ENCODE measurements at places on chromosomes 12 and 14.

DNA sequence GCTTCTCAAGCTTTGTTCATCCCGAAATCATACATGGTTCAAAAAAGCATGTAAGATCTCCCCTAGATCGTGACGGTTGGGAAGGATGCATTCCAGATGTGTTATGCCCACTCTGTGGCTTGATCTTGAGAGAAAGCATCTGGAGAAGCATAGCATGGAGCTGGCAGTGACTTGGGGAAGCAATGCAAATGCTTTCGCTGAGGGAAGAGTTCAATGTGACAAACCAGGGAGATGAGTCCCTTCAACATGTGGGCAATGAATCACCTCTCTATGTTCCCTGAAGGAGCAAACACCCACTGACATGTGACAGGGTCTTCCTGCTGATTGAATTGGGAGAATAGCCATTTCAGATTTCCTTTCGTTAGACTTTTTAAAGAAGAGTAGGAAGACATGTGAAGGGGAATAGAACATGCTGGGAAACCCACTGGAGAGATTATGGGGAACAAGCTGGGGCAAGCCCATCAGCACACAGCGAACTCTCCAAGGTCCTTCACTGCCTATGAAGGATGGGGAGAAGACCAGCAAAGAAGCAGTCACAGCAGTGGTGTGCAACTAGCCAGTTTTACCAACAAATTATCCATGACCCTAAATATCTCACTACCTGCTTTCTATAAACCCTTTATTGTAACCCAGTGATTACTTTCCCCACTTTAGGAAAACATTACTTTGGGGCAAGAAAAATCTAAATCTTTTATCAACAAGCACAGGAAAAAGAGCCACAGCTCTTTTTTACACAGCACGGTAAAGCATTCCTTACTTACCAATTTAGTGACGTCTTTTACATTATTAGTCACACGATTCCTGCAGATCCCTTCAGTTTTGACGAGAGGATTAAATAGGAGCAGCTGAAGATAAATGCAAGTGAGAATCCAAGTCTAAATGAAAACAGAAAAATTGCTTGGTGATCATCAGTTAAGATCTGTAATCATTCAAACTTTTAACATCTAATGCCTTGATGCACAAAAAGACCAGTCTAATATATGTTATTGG is 35.0 kb downstream of the KITLG start:
- no peak for DNase-seq

GRCh38 chr12:122199484-122200355 is 3.8 kb upstream of the B3GNT4 start:
- no peak for DNase-seq

- DNase-seq: no peak
These were observed 115.3 kb downstream of the TRMT5 start for GRCh38 chr14:60865378-60866127.

- no peak for DNase-seq
These were observed 69.7 kb upstream of the SLC38A2 start for GRCh38 chr12:46442239-46442638.

DNA sequence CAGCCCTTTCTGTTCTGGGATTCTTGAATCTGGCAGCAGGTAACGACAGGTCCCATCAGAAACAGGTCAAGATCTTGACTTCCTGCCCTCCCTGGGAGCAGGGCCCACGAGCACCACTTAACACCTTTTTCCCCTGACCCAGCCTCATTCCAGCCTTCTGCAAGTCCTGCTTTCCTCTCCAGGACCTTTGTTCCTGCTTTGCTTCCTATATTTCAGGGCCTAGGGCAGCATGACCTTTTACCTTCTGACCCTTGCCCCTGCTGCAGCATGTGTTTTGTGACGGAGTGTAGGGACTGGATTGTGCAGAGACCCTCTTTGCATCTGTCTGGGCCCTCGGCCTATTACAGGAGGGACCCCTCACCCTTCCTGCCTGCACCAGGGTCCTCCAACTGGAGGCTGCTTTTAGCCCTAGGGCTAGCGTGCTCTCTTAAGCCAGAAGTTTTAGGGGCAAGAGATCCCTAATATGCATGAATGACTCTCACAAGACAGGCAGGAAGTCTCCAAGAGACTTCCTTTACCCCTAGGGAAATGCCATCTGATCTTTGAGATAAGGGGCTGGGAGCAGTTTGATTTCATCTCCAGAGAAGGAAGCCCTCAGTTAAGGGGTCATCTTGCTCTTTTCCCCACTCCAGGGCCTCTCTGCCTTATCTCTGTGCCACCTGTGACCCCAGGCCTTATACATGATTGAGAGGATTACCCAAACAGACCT is 209.4 kb upstream of the BCL2L14 start:
- DNase-seq: no peak

- no peak for DNase-seq
These were observed 14.0 kb upstream of the C12orf71 start for GRCh38 chr12:27096420-27096819.

- DNase-seq: no peak
These were observed 125.0 kb downstream of the PTPN11 start for GRCh38 chr12:112543751-112544150.

DNA sequence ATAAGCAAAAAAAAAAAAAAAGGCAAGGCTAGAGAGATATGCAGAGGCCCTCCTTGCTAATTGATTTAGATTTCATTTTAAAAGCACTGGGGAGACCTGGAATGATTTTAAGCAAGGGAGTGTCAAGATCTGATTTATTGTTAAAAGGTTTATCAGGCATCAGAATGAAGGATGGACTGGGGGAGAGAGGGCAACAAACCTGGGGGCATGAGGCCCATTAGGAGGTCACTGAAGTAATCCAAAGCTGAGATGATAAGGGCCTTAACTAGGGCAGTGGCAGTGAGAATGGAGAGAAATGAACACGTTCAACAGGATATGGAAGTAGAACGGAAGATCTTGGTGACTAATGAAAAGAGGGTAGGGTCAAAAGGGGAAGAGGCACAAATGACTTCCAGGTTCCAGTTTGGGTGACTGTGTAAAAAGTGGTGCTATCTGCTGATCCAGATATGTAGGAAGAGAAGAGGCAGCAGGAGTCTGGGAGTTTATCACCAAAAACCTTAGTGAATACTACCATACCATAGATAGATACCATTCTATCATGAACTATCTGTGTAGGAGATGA is 24.0 kb downstream of the KITLG start:
- DNase-seq: no peak

DNA sequence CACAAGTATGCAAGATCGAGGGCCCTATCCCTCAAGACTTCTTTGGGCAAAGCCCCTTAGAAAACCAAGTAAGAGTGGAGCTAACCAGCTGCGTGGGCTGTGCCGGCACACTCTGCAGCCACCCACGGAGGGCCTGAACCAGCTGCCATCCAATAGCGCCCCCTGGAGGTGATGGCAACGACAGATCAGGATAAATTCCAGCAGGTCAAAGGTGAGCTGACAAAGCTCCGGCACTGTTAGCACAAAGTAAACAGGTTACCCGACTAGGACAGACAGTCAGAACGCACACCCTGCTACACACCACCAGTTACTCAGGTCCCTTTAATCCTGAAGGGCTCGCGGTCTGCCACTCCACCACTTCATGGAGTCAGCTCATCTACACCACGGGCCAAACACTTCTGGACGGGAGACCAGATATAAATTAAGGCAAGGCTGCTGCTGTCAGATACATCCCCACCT is 4.9 kb downstream of the ZBTB39 start:
- peak; percentile 74 for DNase-seq

DNA sequence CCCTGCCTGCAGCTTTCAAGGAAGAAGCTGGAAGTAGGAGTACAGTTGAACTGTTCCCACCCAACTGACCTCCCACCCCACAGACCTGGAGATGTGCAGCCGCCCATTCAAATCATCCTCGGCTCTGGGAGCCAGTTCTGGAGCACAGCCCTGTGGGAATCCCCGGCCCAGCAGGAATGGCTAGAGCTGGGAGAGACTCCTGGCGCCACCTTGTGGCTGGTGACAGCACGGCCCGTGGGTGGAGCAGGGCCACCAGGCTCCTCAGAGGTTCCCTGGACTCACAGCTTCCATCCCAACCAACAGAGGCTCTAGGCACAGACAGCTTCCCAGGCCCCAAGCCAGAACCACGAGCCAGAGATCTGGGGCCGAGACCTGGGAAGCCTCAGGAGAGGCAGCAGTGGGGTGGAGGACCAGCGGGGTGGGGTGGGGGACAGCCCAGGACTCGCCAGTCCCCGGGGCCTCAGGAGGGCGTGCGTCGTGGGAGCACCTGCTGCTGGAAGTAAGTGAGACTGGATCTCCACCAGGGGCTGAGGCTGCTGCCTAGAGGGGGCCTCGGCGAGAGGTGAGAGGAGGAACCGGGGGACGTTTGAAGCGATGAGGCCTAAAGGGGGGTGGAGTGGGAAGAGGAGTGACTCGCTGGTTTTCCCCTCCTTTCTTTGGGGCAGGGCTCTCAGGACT is 43.4 kb downstream of the RNF34 start:
- DNase-seq: peak; percentile 76

DNA sequence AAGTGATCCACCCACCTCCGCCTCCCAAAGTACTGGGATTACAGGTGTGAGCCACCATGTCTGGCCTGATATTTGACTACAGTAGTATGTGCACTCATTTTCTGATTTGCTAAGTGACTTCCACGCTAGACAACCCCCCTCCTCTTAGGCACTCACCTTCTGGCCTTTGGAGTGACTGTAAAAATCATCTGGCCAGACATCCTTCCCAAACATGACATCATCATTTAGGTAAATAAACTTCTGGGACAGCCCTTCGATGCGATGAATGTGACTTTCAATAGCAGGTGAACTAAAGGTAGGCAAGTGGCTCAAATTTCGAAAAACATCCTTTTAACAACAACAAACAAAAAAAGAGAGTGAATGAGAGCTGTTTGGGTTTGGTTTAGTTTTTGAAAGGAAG is 30.6 kb upstream of the SYCP3 start:
- no peak for DNase-seq

GRCh38 chr14:53850714-53851296 is 105.8 kb downstream of the BMP4 start:
- no peak for DNase-seq

DNA sequence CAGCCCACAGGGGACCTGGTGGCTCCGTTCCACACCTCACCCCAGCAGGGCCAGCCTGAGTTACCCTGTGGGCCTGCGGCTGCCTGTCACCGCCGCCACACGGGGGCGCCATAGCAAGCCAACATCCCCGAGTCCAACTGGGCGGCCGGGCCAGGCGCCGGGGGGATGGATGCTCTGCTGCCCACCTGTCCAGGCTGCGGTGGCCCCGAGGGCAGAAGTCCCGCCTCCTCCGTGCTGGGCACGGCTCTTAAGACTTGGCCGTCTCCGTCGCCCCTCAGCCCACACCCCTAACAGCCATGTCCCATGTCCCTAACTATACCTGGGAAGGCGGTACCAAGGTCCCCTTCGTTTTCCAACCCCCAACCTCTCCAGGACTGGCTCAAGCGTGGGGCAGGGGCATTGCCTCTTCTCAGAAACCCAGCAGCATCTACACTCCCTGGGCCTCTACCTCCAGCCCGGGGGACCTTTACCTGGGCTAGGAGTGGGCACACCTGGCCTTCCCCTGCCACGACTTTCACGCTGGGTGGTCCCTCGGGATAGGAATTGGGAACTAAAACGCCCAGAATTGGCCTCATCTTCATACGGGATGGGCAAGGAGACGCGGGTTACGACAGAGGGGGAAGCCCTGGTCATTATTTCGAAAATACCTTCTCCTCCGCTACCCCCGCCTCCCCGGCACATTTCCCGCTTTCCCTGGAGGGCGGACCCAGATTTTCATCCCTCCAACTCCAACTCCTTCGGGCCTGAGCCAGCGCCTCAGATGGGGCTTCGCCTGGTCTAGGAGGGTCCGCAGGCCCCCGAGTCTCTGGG is 1.1 kb upstream of the CYP46A1 start:
- DNase-seq: peak; percentile 83

DNA sequence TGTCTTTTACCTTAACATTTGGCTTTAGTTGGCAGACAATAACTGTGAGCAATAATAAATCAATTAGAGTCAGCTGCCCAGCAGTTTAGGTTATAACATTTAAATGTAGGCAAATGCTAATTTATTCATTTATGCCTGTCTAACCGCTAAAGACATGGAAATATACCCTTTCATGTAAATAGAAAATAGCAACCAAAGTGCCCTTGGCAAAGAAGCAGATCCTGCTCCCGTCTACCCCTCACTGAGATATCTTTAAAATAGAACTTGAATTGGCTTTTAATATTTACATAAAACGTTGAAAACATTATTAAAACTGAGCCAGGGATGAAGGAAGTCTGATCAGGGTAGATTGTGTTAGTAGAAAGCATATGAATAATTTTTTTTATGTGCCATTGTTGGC is 67.3 kb downstream of the ATP23 start:
- no peak for DNase-seq

DNA sequence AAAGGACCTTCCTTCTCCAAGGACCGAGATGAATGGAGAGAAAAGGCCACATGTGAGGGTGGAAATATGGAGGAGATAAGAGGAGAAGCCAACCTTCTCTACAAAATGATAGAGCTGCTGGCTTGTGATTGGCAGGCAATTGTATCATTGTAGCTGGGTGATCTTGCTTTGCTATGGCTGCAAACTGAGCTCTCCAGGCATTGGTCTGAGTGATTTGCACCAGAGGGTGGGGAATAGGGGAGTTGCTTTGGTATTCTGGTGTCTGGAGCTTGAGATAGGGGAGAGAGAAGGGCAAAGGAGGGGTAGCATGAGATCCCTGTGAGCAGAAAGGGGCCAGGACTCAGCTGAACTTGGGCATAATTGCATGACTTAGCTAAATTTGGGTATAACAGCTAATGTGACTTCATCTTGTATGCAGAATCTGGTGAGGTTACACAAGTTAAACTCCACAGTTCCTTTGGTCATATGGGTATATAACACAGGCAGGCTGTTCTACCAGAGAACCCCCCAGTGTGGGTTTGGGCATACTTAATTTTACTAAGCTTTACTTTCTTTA is 72.0 kb downstream of the FOS start:
- no peak for DNase-seq

- no peak for DNase-seq
These were observed 100.8 kb downstream of the AACS start for GRCh38 chr12:125166041-125166440.

- DNase-seq: no peak
These were observed 87.3 kb downstream of the TMX1 start for GRCh38 chr14:51327376-51327775.

DNA sequence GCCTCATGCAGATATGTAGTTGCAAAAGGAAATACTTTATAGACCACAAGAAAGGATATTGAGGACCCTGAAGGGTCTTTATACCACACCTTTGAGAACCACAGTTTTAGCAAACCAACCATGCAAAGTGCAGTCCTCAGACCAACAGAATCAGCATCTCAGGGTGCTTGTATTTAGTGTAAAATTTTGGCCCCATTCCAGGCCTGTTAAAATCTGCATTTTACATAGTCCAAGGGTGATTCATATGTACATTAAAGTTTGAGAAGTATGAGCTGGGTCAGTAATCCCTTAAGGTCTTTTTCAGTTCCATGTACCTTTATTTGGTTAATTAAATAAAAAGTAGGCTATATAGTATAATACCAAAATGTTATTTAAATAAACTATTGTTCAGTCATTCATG is 91.2 kb downstream of the WNK1 start:
- no peak for DNase-seq
